ENCODE measurements at places on chromosomes 12 and 14. TPM values are rescaled to one million over a fixed set of nuclear protein-coding genes. Genes with fewer than 3 reads are reported as not detected.

PLEKHD1 gene
- total RNA-seq = 0.20 TPM

EID3 gene
- total RNA-seq = 0.52 TPM

DNA sequence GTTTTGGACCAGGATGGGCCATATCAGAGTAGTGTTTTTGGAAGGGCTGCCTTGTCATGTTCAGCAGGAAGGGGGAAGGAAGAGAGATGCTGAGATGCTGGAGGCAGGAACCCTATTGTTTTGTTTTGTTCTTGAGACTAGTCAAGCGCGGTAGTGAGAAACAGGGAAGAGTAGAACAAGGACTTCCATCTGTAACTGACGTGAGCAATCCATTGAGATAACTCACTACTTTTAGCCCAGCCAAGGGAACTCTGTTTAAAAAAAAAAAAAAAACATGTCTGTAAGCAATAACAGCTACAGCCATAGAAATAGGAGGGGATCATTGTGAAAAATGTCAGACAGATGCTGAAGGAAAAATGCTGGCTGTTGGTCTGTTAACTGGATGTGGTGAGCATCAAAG is 34.0 kb downstream of the CD9 start:
- no peak for DNase-seq
- peaks cover 62% of the 10 kb centered on the region for H3K4me1 ChIP-seq
- peak overlapping the region; percentile 81 for H3K27ac ChIP-seq

GRCh38 chr12:122909442-122910288 is 13.7 kb upstream of the VPS37B start:
- H3K4me3 ChIP-seq = no peak overlapping the region
- H3K27me3 ChIP-seq = no peaks in the 10 kb centered on the region
- H3K27ac ChIP-seq = peak overlapping the region; percentile 84
- peak; percentile 30 for DNase-seq
- no peaks in the 10 kb centered on the region for H3K36me3 ChIP-seq

DNA sequence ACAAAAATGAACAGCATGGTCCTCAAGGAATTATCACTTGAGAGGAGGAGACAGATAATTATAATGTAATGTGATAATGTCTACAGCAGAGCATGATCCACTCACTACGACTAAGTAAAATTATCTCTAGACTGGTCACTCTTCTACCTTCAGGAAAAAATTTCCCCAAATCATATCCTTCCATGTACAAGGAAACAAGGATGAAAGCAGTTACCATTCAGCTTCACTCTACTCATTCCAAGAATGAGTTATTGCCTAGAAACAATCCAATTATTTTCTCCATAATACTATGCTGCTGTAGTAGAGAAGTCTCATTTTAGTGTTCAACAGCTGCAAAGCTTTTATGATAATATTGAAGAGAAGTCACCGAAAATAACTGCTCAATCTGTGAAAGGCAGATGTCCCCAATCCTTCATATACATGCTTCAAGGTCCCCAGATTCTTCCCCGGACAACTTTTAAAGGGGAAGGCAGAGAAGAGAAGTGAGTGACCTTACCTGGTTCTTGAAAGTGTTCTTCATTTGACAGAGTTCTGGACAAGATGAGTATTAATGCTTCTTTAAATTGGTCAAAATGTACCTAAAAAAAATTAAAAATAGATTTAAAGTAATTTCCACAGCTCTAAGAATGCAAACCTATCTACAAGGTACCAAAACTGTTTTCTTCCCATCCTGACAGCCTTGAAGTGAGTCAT is 24.6 kb downstream of the NIN start:
- DNase-seq = no peak
- peaks cover 33% of the 10 kb centered on the region for H3K4me1 ChIP-seq
- no peak overlapping the region for H3K4me3 ChIP-seq
- H3K36me3 ChIP-seq = peaks cover 12% of the 10 kb centered on the region
- no peaks in the 10 kb centered on the region for H3K27me3 ChIP-seq

FLRT2 gene
- 2.1 TPM for total RNA-seq

DNA sequence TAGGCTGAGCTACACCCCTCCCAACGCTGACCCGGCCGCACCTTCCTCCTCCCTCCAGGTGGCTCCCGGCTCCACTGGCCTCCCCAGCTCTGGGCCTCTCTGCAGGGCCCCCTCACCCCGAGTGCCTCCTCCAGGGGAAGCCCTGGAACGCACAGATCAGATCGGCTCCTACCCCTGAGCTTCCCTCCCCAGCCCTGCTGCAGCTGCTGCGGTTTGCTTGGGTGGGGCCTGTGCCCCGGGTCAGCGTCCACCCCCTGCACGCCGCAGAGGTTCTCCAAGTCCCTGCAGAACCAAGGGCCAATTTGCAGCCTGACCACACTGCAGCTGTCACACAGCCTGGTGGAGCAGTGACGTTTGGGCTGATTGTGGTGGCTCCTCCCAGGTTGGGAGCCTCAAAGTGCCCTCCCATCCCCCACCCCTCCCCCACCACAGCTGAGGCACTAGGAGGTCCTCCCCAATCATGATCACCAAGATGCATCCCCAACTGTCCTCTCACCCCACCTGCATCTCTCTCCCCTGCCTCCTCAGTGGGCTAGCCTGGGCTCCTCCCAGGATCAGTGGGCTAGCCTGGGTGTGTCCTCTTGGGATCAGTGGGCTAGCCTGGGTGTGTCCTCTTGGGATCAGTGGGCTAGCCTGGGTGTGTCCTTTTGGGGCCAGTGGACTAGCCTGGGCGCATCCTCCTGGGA is 12.8 kb upstream of the FBRSL1 start:
- H3K4me1 ChIP-seq = no peaks in the 10 kb centered on the region
- H3K27me3 ChIP-seq = peaks cover 14% of the 10 kb centered on the region
- no peaks in the 10 kb centered on the region for H3K36me3 ChIP-seq
- no peak for DNase-seq
- H3K27ac ChIP-seq = no peak overlapping the region

- H3K36me3 ChIP-seq = peaks cover 5% of the 10 kb centered on the region
- H3K4me1 ChIP-seq = peaks cover 9% of the 10 kb centered on the region
- no peak overlapping the region for H3K4me3 ChIP-seq
- no peaks in the 10 kb centered on the region for H3K27me3 ChIP-seq
- no peak overlapping the region for H3K27ac ChIP-seq
These were observed 6.7 kb downstream of the FOS start for GRCh38 chr14:75285331-75285730.

RAPGEF3 gene
- 19.2 TPM for total RNA-seq

DNA sequence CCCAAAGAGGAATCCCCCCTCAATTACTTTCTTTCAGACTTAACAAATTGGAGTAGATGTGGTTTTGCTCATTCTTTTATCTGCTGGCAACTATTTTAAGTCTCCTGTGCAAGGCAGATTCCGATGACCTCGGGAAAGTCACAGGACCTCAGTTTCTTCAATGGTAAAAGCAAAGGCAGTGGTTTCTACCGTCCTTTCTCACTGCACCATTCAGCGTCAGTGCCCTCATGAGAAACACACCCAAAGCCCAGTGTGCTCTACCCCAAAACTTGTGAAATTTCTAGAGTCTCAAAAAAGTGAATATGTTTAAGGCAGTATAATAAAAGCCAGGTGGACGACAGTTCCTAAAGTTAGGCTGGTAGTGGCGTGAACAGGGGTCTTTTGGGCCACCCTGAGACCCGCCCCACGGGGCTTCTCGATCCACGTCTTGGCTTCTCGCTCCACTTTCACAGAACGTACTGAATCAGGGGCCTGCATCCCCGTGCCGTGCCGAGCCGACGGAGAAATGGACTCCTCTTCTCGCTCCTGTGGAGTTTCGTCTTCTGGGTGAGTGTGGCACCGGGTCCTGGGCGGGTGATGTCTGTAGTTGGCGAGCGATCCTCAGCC is 1.3 kb upstream of the ARHGAP5 start:
- H3K27me3 ChIP-seq = no peaks in the 10 kb centered on the region
- peak overlapping the region; percentile 95 for H3K4me3 ChIP-seq
- DNase-seq = peak; percentile 56
- H3K36me3 ChIP-seq = no peaks in the 10 kb centered on the region
- peak overlapping the region; percentile 93 for H3K27ac ChIP-seq

UNC79 gene
- total RNA-seq = 0.66 TPM

GRCh38 chr14:103688441-103688840 is 26.8 kb downstream of the XRCC3 start:
- H3K27me3 ChIP-seq = no peaks in the 10 kb centered on the region
- peaks cover 36% of the 10 kb centered on the region for H3K4me1 ChIP-seq
- DNase-seq = no peak
- H3K27ac ChIP-seq = no peak overlapping the region
- peaks cover 46% of the 10 kb centered on the region for H3K36me3 ChIP-seq

DNA sequence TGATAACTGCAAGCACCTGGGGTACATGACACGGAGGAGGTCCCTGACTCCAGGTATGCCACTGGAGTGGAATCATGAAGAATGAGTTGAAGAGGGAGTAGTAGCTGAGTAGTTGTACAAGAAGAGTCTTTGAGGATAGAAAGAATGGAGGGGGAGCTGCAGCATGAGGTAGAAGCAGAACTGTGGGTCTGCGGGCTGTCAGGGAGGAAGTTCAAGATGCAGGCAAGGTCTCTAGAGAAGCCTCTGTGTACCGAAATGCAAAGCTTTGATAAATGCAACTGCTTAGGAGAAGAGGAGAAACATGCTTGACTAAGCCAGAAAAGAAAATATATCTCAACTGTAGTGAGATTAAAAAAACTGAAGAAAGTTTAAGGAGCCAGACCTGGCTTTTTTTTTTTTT is 91.5 kb downstream of the CPNE8 start:
- no peaks in the 10 kb centered on the region for H3K27me3 ChIP-seq
- no peaks in the 10 kb centered on the region for H3K4me1 ChIP-seq
- no peak for DNase-seq

- no peak overlapping the region for H3K4me3 ChIP-seq
- no peaks in the 10 kb centered on the region for H3K27me3 ChIP-seq
- no peaks in the 10 kb centered on the region for H3K4me1 ChIP-seq
- no peaks in the 10 kb centered on the region for H3K36me3 ChIP-seq
- peak; percentile 7 for DNase-seq
These were observed 142.9 kb upstream of the BTG1 start for GRCh38 chr12:92288561-92288960.

- peak; percentile 26 for DNase-seq
- H3K27ac ChIP-seq = peak overlapping the region; percentile 98
- peak overlapping the region; percentile 95 for H3K4me3 ChIP-seq
- peaks cover 67% of the 10 kb centered on the region for H3K4me1 ChIP-seq
- no peaks in the 10 kb centered on the region for H3K36me3 ChIP-seq
These were observed 1.1 kb downstream of the ARHGAP5 start for GRCh38 chr14:32078023-32078857.

- no peak overlapping the region for H3K27ac ChIP-seq
- H3K4me3 ChIP-seq = no peak overlapping the region
- no peak for DNase-seq
- H3K4me1 ChIP-seq = peaks cover 21% of the 10 kb centered on the region
- H3K36me3 ChIP-seq = no peaks in the 10 kb centered on the region
- no peaks in the 10 kb centered on the region for H3K27me3 ChIP-seq
These were observed 4.1 kb downstream of the TUBA1B start for GRCh38 chr12:49126852-49127763.

DNA sequence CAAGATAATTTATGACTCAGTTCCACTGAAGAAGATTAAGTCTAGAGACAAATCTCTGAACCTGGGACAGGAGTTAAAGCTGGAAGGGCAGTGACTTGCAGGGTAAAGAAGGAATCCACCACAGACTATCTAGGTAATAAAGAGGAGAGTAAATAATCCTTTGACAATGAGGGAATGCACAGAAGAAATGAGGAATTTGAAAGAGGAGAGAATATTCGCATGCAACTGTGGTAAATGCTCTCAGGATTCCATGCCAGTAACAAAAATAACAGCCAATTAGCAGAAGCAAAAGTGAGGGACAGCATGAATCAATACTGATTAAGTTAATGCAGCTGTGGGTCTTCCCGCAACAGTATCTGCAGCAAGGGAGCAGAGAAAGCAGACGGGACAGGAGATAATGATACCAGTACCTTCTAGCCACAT is 77.0 kb downstream of the KITLG start:
- H3K36me3 ChIP-seq = peaks cover 88% of the 10 kb centered on the region
- no peaks in the 10 kb centered on the region for H3K27me3 ChIP-seq
- no peak overlapping the region for H3K27ac ChIP-seq
- no peak overlapping the region for H3K4me3 ChIP-seq
- DNase-seq = no peak

HCFC2 gene
- total RNA-seq = 11.2 TPM

PPP4R4 gene
- 0.31 TPM for total RNA-seq

- H3K27me3 ChIP-seq = no peaks in the 10 kb centered on the region
- DNase-seq = no peak
- H3K36me3 ChIP-seq = no peaks in the 10 kb centered on the region
- no peaks in the 10 kb centered on the region for H3K4me1 ChIP-seq
- H3K27ac ChIP-seq = no peak overlapping the region
These were observed 195.1 kb downstream of the IPO8 start for GRCh38 chr12:30500532-30500931.

DNA sequence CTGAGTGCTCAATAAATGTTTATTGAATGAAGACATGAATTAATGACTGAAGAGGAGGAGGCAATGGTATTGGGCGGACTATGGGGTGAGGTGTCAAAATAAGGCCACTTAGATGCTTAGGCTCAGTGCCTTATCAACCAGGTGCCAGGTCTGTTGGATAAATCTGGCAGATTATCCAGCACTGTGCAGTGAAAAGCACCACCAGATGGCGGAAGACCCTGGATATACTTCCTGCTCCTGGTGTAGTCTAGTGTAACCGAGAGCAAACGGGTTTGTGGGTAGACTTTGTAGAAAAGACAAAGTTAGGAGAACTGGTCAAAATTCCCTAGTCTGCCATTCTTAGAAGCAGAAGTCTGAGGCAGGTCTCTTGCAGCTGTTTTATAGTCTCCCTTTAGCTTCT is 306.3 kb downstream of the ATP23 start:
- no peak overlapping the region for H3K27ac ChIP-seq
- H3K4me1 ChIP-seq = peaks cover 10% of the 10 kb centered on the region
- DNase-seq = no peak
- H3K4me3 ChIP-seq = no peak overlapping the region

DNA sequence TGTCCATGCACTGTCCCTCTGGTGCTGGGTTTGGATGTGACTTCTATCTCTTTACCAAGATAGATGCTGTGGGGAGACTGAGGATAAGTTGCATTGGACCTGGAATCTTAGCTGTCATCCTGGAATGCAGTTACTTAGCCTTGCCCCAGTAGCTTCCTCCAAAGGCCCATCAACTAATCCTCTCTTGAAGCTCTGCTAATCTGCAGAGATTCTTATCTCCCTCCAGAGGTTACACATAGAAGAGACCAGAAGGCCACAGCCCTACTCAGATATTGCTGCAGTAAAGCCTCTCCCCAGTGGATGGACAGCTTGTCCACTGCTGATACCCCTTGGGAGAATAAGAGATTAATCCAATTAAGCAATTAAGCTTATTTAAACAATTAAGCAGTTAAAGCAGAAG is 867.2 kb downstream of the BCL11B start:
- no peak overlapping the region for H3K27ac ChIP-seq
- H3K27me3 ChIP-seq = no peaks in the 10 kb centered on the region
- no peak for DNase-seq
- no peaks in the 10 kb centered on the region for H3K4me1 ChIP-seq

GRCh38 chr14:88075269-88075981 is 70.5 kb downstream of the GPR65 start:
- H3K4me3 ChIP-seq = no peak overlapping the region
- no peaks in the 10 kb centered on the region for H3K4me1 ChIP-seq
- DNase-seq = no peak
- no peak overlapping the region for H3K27ac ChIP-seq
- H3K27me3 ChIP-seq = no peaks in the 10 kb centered on the region

GRCh38 chr14:105363847-105364708 is 34.3 kb upstream of the TEX22 start:
- H3K36me3 ChIP-seq = peaks cover 7% of the 10 kb centered on the region
- no peak overlapping the region for H3K27ac ChIP-seq
- no peak overlapping the region for H3K4me3 ChIP-seq
- DNase-seq = no peak
- H3K27me3 ChIP-seq = no peaks in the 10 kb centered on the region

All from heart right ventricle (tissue), 16 donors.